Tibial nerve (tissue), 4 donors: ENCODE measurements at places on chromosomes 3 and 15.

DNA sequence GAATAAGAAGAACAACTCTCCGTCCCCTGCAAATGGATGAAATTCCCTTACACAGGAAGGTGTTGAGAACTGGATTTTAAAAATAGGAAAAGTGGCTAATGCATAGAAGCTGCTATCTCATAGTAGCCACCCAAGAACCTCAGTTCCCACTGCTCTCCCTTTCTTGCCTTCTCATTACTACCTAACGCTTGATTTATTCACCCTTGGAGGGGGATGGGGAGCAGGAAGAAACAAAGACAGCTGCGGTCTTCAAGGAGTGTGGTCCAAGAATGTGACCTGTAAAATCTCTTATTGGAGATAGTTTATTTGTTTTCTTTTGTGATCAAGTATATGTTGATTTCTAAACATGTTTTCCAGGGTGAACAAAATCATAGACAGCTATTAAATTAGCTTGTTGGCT, 274.1 kb upstream of the CTNNB1 start:
- DNase-seq: no peak

- no peak for DNase-seq
Observed at GRCh38 chr3:138070006-138070405, 45.4 kb downstream of the DZIP1L start.

- no peak for DNase-seq
Observed at GRCh38 chr3:190696777-190697501, 165.6 kb downstream of the GMNC start.

- no peak for DNase-seq
Observed at GRCh38 chr15:79373728-79374127, 58.4 kb upstream of the MINAR1 start.

GRCh38 chr3:30481241-30481640, 125.2 kb upstream of the TGFBR2 start:
- DNase-seq: no peak

GRCh38 chr3:192169332-192169915, 557.9 kb downstream of the FGF12 start:
- DNase-seq: no peak

GRCh38 chr3:104126463-104126862, 1240.2 kb upstream of the ALCAM start:
- no peak for DNase-seq
